Osteocyte (in vitro differentiated cells): ENCODE measurements at places on chromosomes 1 and 21. TPM values are rescaled to one million over a fixed set of nuclear protein-coding genes. Genes with fewer than 3 reads are reported as not detected.

DNA sequence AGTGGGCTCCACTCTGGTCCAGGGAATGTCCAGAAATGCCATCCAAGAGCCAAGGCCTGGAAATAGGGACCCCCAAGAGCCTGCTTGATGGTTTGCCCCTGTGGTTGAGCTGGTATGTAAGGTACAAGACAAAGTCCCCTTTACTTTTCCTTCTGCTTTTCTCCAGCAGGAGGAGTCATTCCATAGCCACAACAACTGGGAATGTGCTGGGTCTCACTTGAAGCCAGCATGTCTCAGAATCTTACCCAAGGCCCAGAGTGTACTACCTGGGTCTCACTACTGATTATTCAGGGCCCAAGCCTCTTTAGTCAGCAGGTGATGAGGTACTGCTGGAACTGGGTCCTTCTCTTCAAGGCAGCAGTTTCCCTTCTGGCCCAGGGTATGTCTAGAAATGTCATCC is 62.1 kb upstream of the CD55 start:
- no peak overlapping the region for H3K27ac ChIP-seq
- no peaks in the 10 kb centered on the region for H3K36me3 ChIP-seq
- H3K27me3 ChIP-seq, result no peaks in the 10 kb centered on the region
- no peak overlapping the region for H3K4me3 ChIP-seq
- no peak for DNase-seq

DNA sequence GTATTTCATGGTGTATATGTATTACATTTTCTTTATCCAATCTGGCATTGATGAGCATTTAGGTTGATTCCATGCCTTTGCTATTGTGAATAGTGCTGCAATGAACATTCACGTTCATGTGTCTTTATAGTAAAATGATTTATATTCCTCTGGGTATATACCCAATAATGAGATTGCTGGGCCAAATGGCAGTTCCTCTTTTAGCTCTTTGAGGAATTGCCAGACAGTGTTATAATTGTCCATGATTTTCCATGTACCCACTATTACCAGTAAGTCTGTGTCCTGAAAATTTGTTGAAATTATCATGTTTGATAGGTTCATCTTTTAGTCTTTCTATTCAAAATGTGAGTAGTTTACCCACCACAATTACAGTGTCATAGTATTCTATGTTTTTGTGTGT is 34.4 kb downstream of the SLC9C2 start:
- peaks cover 26% of the 10 kb centered on the region for H3K27me3 ChIP-seq
- no peak overlapping the region for H3K4me3 ChIP-seq
- no peaks in the 10 kb centered on the region for H3K36me3 ChIP-seq
- no peak for DNase-seq
- H3K27ac ChIP-seq, result no peak overlapping the region
- H3K4me1 ChIP-seq, result no peaks in the 10 kb centered on the region

DNA sequence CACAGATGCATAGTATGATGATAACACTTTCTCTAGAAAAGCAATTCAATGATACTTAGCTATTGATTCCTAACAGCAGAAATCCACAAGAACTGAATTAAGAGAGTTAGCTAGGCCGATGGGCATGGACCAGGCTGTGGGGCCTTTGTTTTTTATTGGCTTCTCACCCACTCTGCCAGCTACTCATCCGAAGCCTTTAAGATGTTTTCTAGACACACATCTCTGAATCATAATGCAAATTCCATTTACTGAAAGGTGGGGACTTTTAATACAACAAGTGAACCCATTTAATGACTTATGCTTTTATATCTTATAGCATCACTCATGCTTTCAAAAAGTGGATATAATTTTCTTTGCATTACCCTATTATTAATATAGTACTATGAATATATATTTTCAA is 170.2 kb downstream of the RUNX1 start:
- H3K4me1 ChIP-seq, result peaks cover 79% of the 10 kb centered on the region
- no peak for DNase-seq
- H3K27me3 ChIP-seq, result no peaks in the 10 kb centered on the region
- no peak overlapping the region for H3K4me3 ChIP-seq

The DLGAP3 gene
- 0.21 TPM in 1 of 2 replicates, not detected in the other for total RNA-seq

DNA sequence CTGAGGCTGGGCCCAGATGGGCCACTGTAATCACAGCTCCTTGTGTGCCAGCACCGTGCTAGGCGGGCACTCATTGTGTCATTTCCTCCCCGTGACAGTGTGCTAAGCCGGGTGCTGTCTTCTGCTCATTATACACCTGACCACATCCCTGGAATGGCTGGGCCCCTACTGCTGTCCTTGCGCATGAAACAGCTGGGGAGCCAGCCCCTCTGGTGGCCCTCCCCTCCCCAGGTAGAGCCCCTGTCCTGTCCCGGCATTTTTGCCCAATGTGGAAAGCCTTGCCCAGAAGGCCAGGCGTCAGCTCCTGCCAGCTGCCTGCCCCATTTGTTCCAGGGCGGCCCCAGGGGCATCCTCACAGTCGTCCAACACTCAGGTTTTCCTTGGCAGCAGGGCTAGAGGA is 107.4 kb upstream of the CASZ1 start:
- H3K27ac ChIP-seq, result no peak overlapping the region
- peaks cover 20% of the 10 kb centered on the region for H3K27me3 ChIP-seq
- no peak overlapping the region for H3K4me3 ChIP-seq
- no peak for DNase-seq

The PDPN gene
- total RNA-seq, result not detected in 2 replicates

The CCDC30 gene
- 3.3 and 4.1 TPM in 2 replicates for total RNA-seq
